Activated CD4-positive, alpha-beta T cell treated with anti-CD3 and anti-CD28 coated beads, Interleukin-2, amount 10 ng/mL, durations not matched to agents 24 days and 14 days (primary cell): ENCODE measurements at places on chromosomes 4 and X. TPM values are rescaled to one million over a fixed set of nuclear protein-coding genes. Genes with fewer than 3 reads are reported as not detected.

DNA sequence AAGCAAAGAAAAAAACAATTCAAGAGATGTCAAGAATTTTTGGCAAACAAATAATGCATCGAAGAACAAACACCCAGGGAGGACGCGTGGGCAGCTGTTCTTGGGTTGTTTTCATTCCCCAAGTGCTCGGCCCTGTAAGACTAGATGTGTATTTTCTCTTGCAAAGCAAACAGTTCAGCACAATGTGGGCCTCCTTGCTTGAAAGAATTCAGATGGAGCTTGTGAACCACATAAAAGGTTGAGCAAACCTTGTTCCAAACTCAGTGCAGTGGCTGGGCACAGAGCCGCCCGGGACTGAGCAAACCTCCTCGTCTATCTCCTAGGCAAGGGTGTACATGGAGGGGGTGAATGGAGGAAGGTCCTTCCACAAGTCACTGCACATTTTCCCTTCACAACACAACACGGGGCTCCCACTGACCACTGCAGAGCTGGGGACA, 82.4 kb downstream of the HTRA3 start:
- DNase-seq = no peak

DNA sequence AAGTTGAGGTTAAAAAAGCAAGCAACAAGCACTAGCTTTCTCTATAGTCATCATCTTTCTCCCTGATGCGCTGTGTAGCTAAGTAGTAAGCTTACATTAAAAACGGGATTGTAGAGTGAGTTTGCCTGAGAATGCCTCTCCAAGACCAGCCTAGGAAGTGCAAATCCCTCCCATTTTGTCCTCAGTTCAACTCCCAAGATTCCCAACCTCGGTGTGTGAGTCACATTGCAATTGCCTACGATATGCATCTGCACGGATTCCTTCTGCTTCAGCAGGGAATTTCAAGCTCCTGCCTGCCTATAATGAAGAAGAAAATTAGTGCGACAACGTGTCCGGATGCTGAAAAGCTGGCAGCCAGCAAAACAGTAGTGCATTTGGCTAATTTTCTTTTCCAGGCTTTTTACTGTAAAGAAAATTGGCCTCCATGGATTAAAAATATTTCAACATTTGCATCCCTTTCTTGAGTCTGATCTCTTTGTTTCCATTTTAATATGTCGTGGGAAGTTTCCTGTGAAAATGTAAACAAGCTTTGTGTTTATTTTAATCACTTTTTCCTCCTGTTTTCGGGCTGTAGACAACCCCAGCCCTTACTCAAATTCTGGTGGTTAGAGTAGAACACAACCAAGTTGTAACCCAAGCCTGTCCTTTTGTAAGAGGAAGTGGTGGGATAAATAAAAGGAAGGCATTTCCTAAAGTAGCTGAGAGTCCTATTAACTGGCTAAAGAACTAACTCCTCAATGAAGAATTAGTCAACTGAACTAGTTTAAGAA, 58.4 kb upstream of the TET2 start:
- no peak for DNase-seq

GRCh38 chrX:136839196-136839595, 41.3 kb downstream of the RBMX start:
- no peak for DNase-seq

Gene MAGEE2
- total RNA-seq = not detected in 2 replicates

Gene ARMCX2
- total RNA-seq = 5.2 and 5.6 TPM in 2 replicates

- DNase-seq = no peak
Measured at GRCh38 chrX:148271263-148271662, 229.2 kb upstream of the AFF2 start.

DNA sequence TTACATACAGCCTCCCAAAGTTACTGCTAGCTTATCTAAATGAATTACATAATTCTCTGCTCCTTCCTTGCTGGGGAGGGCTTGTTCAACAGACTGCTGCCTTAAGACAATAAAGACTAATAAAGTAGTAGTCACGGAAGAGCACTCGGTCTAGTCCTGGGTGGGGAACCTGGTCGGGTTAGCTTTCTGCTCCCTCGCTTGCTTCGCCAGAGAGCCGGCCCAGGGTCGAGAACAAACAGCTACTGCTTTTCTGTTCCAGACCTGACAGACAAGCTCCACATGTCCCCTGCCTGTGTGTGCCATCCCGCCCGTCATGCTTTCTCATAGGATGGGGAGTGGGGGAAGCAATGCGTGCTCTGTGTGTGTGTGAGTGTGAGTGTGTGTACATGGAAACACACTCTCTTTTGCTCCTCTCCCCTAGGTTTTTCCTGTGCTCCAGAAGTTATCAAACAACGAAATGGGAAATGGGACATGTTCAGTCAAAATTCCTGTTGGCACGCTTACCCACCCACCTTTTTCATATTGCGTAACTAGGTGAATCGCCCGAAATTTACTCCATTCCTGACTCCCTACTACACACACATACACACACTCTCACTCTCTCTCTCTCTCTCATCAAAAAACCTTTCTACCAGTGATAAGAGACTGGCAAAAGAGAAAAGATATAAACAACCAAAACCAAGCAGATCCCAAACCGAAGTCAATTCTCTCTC, 1.3 kb downstream of the NPY1R start:
- no peak for DNase-seq

- DNase-seq = no peak
Measured at GRCh38 chrX:1134976-1135375, 77.5 kb downstream of the CRLF2 start.

DNA sequence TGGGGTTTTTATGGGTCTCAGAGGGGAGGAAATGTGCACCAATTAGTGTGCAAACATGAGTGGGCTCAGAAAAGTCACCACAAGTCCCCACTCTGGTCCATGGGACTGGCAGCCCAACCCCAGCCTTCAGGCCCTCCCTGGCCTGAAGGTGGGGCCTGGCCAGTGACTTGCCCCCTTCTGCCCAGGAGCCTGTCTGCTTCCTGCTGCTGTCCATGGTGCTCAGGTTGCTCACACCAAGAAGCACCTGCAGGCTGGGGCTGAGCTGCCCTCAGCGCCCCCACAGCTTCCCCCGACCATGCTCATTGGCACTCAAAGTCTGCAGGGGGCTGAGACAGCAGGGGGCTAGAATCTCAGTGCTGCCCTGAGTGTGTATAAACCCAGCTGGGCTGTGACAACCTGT, 30.6 kb upstream of the GC start:
- DNase-seq = no peak

DNA sequence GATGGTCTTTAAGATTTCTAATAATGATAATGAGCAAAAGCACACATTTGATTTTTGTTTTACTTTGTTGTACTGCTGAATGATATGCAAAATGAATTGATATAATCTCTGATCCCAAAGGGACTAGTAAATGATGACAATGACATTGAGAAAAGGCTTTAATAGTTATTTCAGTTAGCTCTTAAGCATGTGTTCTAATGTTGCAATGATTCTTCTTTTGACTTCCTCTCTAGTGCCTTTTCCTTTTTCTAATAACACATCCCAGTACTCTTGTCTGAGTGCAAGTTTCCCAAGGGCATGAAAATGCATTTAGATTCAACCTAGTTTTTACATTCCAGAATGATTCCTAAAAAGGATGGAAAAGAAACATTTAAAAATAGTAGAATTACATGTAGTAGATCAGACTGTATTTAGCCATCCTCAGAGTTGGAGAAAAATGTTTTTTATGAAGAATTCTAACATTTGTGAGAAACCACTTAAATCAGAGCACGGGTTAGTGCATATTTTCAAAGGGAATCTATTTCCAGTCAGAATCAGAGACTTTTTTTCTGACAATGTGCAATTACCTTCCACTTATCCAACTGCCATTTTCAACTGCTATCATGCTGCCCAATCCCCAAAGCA, 508.8 kb downstream of the C4orf33 start:
- no peak for DNase-seq

- DNase-seq = no peak
Measured at GRCh38 chr4:140344101-140344500, 29.3 kb upstream of the SCOC start.

Gene F9
- total RNA-seq = not detected in 2 replicates

DNA sequence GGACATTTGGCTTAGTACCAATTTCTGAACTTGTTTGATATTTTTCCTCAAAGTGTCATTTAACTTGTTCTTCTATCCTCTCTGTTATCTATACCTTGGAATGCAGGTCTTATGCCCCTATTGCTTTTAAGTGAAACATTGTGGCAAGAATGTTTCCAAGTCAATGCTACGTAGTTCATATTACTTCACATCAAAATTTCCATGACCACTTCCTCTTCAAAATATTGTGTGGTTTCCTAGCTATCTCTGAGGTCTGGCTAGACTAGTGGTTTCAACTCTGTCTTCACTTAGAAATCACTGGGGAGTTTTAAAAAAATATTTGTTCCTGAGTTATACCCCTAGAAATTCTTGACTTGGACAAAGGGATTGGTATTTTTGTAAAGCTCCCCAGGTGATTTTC, 20.2 kb upstream of the RASGEF1B start:
- DNase-seq = peak; percentile 84

Gene AWAT2
- not detected in 2 replicates for total RNA-seq

GRCh38 chr4:153152501-153153338, 51.5 kb upstream of the TRIM2 start:
- peak; percentile 85 for DNase-seq

- DNase-seq = peak; percentile 67
Measured at GRCh38 chrX:46837558-46838485, 979 bp downstream of the RP2 start.

GRCh38 chr4:83560523-83560922, 24.6 kb downstream of the GPAT3 start:
- DNase-seq = no peak

DNA sequence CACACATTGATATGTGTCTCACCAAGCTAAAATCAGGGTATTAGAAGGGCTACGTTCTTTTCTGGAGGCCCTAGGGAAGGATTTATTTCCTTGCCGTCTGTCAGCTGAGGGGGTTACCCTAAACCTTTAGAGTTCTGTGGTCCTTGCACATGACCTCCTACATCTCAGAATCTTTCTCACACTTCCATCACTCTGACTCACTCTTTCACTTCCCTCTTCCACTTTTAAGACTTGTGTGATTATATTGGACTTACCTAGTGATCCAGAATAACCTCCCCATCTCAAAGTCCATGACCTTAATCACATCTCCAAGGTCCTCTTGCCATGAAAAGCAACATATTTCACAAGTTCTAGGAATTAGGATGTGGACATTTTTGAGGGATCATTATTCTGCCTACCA, 53.6 kb upstream of the FUNDC1 start:
- no peak for DNase-seq

DNA sequence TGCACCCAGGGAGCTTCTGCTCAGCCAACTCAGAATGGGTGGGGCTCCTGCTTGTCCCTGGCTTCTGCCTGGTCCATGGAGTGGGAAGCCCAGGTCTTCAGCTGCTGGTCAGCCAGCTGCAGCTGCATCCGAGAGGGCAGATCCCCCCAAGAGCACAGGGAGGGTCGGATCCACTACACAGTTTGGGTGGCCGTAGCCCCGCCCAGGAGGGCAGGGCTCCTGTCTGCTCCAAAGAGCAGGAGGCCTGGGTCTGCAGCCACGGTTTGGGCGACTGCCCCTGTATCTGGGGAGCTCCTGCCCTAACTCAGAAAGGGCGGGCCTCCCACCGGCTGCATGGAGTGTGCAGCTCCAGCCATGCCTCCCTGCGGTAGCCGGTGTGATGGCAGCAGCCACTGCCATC, 169.1 kb downstream of the TEX13A start:
- DNase-seq = no peak
